ENCODE measurements at places on chromosomes 4 and X. TPM values are rescaled to one million over a fixed set of nuclear protein-coding genes. Genes with fewer than 3 reads are reported as not detected.

DNA sequence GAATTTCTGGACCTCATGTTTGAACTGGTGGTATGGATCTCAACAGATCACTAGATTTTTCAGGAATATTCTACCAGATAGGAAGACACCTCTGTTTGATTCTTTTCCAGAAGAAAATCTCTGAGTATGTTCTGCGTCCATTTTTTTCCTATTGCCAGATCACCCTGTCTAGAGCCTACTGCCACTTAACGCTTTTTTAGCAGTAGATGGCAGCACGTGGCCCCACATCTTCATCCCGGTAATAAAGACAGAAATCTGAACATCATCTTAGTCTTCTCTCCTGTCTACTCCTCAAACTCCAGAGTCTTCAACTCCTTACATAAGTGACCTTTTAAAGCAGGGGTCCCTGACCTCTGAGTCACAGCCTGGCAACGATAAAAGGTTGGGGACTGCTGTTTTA, 184.7 kb downstream of the TMA16 start:
- DNase-seq: no peak

DNA sequence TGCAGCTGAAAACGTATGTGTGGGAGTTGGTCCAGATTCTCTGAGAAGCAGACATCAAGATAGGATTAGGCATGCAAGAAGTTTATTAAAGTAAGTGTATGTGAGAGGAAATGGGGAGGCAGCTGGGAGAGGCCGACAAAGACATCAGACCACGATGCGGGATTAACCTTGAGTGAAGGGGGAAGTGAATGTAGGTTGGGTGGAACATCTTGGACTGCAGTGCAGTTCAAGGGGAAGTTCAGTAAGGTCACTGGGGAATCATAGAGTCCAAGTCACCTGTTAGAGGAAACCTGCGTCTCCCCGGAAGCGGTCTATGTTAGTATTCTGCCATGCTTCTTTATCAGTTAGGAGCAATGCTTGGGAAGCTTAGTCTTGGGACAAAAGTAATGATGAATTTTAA, 22.0 kb downstream of the CXCL8 start:
- no peak for DNase-seq

DNA sequence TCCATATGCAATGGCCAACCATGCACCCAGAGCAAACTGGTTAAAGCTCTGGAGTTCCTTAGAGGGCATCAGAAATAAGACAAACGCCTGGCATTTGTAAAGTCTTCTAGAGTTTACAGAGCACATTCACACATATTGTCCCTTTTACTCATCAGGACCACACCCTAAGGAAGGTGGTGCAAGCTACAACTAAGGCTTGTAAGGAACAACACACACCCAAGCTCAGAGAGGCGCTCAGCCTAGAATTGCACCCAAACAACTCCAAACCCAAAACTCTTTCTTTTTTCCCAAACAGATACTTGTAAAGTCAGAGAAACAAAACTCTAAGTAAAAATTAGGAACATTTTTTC, 46.1 kb downstream of the SMPX start:
- DNase-seq: peak; percentile 8

DNA sequence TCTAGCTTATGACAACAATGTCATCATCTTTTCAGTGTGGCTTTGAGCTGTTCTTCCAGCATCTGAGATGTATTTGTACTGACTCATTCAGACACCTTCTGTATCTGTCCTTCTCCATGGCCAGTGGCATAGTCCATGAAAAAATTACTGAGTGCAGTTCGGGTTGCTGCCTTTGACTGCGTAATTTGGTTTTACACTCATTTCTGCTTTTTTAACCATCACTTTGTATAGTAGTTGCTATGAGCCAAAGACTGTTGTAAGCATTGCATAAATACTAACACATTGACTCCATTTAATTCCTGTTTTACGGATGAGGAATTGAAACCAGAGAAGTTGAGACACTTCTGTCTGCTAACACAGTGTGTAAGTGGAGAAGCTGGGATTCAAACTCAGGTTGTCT, 190.7 kb upstream of the MID1 start:
- no peak for DNase-seq

DNA sequence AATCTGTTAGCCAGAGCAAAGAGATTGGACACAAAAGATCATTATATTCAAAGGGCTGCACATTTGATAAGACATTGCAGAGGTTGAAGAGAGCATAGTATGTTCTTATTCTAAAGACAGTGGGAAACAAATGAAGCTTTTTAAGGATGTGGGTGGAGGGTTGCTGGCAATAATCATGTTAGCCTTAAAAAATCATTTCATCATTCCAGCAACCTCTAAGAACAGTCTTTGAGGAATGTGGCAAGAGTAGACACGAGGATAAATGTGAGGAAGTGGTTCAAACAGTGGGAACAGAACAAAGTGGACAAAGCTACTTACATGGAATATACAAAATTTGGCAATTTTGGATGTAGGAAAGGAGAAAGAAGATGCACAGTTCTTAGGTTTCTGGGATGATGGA, 167.3 kb upstream of the SPRY1 start:
- no peak for DNase-seq

Gene CT45A10
- polyA plus RNA-seq: not detected

Gene CXCL1
- polyA plus RNA-seq: 25.3 TPM

DNA sequence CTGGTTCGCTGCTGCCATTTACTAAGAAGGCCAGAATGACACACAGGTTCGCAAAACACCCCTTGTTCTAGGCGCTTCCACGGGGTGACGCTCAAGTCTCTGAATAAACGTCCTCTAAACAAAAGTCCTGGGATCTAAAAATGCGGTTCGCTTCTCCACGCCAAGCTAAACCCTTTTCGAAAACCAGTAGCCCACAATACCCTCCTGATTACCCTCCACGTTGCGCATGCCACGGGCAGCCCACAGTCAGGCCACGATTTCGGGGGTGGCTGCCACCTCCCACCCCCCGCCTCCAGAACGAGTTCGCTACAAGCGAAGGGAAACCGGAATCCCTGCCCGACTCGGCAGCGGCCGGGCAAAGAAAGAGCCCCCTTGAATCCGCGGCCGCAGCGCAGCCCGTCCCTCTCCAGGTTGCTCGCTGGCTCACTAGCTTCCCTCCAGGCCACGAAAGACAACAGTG, 423 bp downstream of the RPL39 start:
- peak; percentile 16 for DNase-seq

- no peak for DNase-seq
Observed at GRCh38 chr4:7240306-7240705, 48.0 kb downstream of the SORCS2 start.

Gene DDX53
- not detected for polyA plus RNA-seq

Gene SPANXC
- polyA plus RNA-seq: not detected

GRCh38 chr4:152850377-152850776, 70.6 kb downstream of the ARFIP1 start:
- peak; percentile 83 for DNase-seq

- DNase-seq: no peak
Observed at GRCh38 chrX:71996826-71997225, 86.2 kb downstream of the NHSL2 start.

GRCh38 chr4:173258866-173259265, 75.3 kb downstream of the HMGB2 start:
- DNase-seq: no peak

DNA sequence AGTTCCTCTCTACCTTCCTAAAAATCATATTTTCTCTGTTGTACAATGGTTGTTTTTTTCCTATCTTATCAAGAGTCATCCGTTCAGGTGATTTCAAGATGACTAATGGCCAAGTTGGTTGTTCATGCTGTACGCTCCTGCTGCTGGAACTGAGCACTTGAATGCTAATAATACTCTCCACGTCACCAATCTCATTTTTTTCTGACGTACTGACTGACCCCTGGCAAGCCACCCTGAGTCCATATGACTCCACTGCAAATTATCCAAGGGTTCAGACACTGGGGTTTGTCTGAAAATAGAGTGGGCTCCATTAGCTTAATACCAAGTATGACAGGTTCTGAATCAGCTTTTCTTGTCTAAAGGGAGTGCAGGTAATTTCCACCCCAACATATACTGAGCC, 21.1 kb upstream of the GPR50 start:
- DNase-seq: no peak

GRCh38 chrX:48663241-48663640, 20.4 kb upstream of the WAS start:
- DNase-seq: no peak

- DNase-seq: no peak
Observed at GRCh38 chr4:137881641-137882040, 349.3 kb upstream of the PCDH18 start.

Data from mammary epithelial cell (primary cell).